ENCODE measurements at places on chromosomes 3 and 15.

GRCh38 chr3:115680803-115681345, 57.6 kb downstream of the GAP43 start:
- no peak for DNase-seq

GRCh38 chr3:178646186-178646862, 110.1 kb downstream of the KCNMB2 start:
- DNase-seq = peak; percentile 29

DNA sequence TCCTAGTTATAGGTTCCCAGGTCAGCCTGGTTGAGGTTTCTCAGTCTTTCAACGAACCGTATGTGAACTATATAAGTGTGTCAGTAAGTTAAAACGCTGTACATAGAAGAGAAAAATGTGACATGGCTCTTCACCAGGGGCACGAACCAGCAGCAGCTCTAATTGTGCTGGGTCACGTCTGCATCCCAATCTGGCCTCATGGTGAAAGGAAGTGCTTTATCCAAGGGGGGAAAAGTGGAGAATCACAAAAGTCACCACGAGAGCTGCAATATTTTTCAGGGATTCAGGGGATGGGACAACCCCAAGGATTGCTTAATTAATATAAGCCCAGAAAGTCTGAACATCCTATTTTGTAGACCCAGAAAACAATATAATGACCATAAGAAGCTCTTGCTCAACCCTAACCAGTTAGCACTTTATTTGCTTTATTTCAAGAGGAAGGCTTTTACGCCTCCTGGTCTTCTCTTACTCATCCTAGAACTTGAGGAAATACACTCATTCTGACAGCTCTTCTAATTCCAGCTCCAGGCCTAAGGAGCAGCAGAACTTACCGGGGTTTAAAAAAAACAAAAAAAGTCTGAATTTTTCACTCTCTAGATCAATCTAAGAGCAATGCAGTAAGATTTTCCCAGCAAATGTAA, 16.5 kb downstream of the ANXA2 start:
- DNase-seq = no peak

DNA sequence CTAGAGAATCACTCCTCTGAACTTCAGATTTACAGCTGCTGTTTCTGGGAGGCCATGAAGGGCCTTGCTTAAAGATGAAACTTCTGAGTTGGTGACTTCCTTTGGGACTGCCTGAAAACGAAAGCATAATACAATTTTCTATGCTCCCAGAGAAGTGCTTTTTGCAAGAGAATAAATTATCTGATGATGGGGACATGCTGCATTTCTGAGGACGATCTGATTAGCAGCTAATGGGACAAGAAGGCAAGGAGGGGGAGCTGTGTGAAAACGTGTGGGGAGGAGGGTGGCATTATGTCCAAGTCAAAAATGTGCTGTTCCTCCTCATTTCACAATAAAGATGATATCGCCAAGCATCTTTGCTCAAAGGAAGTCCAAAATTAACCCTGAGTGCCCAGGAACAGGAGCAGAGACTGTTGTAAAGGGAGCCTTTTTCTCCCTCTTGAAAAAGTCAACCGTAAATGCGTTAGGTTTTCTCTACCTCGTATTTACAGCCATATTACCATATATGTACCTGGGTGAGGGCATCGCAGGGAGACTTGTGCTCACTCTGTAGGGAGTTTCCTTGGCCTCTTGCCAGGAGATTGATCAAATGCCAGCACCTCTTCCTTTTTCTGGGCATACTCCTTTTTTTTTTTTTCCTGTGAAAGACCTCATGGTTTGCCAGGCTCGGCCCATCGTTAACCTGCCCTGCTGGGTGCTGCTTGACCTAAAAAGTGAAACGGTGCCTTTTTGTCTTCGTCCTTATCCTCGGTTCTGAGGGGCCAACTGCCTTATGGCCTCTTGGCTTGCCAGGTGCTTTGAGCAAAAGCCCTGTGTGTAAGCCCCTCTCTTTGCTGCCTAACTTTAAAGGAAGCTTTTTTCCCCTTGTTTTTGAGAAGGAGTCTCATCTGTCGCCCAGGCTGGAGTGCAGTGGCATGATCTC, 11.5 kb downstream of the ITPR1 start:
- DNase-seq = no peak

DNA sequence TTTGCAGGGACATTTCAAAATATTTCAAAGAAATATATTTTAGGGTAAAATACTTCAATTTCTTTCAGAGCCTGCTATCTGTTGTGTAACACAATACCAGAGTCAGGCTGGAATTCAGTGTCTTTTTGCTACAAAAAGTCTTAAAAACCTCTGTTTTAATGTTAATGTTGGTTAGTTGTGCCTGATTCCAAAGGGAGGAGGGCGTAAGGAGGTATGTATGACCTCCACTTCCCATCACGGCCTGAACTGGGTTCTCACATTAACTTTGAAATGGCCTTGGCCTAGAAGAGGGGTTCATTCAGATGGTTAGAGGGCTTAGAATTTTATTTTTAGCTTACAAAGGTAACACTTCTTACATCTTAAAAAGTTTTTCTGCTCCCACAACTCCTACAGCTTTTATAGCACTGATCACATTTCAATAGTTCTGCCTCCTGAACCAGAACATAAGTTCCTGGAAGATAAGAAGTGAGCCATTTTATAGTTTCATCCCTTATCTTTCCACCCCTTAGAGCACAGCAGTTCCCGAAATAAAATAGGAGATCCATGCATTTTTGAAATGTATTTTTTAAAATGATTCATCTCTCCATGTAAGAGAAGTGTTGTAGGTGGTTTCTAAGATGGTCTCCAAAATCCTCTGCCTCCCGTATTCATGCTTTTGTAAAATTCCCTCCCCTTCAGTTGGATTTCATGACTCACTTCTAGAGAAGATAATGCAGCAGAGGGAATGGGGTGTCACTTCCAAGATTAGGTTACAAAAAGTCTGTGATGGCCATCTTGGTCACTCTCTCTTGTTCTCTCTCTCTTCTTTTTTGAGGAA, 543.1 kb upstream of the NECTIN3 start:
- no peak for DNase-seq

GRCh38 chr15:98604983-98605382, 43.4 kb upstream of the IGF1R start:
- no peak for DNase-seq

- DNase-seq = no peak
Observed at GRCh38 chr3:169846458-169847193, 23.1 kb downstream of the LRRC31 start.
